ENCODE measurements at places on chromosomes 6 and 20.

- no peak for DNase-seq
These were observed 257.7 kb downstream of the BCKDHB start for GRCh38 chr6:80364149-80364548.

DNA sequence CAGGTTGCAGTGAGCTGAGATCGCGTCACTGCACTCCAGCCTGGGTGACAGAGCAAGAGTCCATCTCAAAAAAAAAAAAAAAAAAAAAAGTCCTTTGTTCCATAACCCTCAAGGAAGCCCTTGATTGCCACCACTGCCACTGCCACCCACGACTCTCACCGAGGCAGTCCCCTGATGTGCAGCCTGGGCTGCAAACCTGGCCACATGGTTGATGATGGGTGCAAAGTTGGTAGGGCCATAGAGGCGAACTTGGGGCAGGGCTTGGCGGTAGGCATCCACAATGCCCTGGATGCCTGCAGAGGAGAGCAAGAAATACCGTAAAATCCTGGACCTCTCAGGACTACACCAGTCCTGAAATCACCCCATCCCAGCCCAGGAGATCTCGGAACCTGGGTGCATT, 11.5 kb downstream of the SPAG4 start:
- no peak for DNase-seq

- no peak for DNase-seq
These were observed 238.1 kb downstream of the LAMA2 start for GRCh38 chr6:129120856-129121638.

DNA sequence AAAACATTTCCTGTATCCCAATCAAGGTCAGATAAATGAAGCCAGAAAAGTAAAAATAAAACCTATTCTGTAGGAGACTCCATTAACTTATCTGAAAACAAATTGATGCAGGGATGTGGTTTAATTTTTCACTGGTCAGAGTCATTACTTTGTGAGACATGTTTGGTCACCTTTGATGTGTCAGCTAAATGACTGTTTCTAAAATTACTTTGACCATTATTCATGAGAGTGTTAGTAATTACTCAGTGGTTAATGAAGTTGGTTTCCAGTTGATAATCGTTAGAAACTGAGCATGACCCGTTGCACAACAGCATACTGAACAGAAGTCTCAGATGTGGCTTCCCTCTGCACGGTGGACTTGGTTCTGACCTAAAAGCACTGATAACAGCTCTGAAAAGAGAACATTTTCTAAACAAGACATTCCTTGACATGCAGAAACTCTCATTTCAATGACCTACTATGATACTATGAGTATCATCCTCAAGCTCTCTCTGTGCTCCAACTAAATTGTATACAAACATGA, 410.5 kb upstream of the RNF217 start:
- no peak for DNase-seq

- no peak for DNase-seq
These were observed 107.6 kb upstream of the MCHR2 start for GRCh38 chr6:100101644-100102043.

DNA sequence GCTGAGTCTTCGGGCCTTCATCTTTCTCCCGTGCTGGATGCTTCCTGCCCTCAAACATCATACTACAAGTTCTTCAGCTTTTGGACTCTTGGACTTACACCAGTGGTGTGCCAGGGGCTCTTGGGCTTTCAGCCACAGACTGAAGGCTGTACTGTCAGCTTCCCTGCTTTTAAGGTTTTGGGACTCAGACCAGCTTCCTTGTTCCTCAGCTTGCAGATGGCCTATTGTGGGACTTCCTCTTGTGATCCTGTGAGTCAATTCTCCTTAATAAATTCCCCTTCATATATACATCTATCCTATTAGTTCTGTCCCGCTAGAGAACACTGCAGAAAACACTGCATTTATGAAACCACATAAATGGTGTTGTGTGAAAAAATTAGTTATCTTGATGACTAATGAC, 13.9 kb upstream of the BCLAF1 start:
- DNase-seq, result no peak

DNA sequence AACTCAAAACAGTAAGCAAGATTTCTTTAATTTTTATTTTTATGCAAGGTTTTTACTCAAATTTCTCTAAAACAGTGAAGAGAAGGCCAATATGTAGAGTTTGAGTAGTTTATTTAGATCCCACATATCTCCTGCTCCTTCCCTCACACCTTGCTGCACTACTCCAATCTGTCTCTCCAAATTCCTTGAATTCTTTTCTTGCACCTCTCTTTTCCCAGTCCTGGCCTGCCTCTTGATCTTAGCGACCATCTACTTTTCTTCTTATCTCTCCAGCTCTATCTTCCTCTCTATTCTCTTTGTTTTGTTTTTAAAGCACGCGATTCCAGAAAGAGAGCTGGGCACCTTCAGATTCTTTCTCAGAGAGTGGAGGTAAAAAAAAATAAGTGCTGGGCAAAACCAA, 86.7 kb upstream of the KCNQ5 start:
- DNase-seq, result no peak

DNA sequence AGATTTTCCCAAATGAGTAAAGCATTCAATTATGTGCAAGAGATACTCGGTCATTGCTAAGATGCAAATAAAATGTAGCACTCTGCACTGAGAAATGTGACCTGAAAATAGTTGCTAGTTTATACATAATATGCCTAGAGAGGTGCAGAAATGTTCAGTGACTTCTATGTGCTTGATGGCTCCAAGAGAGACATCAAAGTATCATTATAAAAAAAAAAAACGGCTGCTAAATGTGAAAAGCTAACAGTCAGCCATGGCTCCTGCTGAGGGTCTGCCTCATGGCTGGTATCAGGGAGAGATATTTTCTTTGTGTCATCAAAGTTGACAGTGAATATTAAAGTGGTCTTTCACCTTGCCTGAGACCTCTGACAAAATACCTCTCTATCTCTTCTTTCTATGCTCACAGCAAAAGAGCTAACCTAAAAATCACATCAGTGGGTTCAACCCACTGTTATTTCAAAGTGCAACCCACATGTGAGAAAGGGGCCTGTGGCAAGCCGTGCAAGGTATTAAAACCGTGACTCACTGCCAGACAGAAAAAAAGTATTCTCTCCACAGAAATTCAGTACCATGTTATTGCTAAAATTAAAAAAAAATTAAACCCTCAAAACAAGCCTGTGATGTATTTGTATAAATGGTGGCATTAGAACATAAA, 259.0 kb downstream of the HIVEP2 start:
- no peak for DNase-seq

DNA sequence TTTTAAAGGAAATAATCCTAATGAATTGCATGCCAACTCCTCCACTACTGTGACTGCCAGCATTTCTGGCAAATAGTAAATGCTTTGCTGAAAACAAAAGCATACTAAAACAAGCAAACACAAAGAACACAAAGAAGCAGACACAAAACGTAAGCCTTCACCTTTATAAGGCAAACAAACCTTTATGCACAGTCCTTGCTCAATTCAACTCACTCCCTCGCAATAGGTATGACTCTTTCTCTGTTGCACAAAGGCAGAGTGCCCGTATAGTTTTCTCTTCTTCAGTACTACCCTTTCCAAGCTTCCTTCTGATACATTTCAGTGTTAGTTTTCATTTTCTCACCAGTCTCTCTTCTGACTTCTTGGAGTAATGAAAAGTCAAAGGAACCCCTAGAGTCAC, 63.9 kb downstream of the PDE10A start:
- no peak for DNase-seq

GRCh38 chr6:46915380-46915779, 6.4 kb downstream of the ADGRF5 start:
- DNase-seq, result no peak

GRCh38 chr6:52576392-52577021, 353 bp downstream of the TRAM2 start:
- DNase-seq, result peak; percentile 54

GRCh38 chr6:148830614-148831013, 83.8 kb downstream of the UST start:
- DNase-seq, result no peak

GRCh38 chr20:16261733-16262273, 311.4 kb downstream of the KIF16B start:
- no peak for DNase-seq

DNA sequence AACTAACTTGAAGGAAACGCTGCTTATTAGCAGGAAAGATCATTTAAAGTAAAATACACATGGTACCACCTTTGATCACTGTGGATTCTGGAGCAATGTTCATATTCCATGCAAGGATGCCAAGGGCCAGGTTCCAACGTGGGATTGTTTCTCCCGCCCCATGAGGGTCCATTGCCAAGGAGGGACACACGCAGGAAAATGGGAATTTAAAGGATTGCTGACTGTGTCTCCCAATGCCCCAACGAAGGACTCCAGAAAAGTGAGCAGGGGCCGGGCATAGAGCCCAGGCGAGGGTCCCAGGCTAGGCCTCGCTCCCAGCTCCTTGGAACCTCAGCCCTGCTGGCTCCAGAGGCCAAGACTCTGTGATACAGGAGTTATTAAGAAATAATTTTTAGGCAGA, 111.2 kb downstream of the DACT2 start:
- no peak for DNase-seq

GRCh38 chr6:129486327-129486726, 223.7 kb downstream of the ARHGAP18 start:
- DNase-seq, result no peak

- DNase-seq, result no peak
These were observed 118.5 kb downstream of the SIM1 start for GRCh38 chr6:100346203-100346602.

DNA sequence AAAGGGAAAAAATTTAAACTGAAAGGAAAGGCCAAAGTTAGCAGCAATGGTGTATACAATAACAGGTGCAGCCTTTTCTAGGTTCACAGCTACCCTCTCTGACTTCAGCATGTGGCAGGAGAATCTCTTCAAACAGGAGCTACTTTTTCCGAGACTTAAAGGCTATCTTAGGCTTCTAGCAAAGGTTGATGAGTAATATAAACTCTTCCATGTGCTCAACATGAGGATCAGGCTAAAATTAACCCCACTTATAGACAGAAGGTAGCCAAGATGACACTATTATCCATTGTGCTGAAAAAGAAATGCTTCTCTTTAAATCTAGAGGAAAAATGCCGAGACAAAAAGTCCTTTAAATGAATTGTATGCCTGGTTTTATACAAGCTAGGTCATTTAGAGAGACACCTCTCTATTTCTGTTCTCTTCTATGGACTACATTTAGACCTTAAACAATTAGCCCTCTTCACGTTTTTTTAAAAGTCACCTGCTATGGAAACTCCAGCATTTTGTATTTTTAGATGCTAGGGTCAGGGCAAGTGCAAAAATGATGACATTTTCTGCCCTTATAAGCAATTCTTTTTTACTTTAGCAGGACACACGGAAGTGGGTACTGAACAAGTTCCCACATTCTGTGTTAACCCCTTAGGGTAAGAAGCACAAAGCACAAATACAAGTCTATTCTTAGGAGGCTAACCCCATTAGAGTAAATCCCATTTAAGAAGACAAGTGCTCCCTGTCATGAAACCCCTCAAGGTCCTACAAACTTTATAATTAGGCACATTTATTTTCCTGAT, 216.8 kb upstream of the CITED2 start:
- no peak for DNase-seq
